ENCODE measurements at places on chromosomes 6 and 20.

DNA sequence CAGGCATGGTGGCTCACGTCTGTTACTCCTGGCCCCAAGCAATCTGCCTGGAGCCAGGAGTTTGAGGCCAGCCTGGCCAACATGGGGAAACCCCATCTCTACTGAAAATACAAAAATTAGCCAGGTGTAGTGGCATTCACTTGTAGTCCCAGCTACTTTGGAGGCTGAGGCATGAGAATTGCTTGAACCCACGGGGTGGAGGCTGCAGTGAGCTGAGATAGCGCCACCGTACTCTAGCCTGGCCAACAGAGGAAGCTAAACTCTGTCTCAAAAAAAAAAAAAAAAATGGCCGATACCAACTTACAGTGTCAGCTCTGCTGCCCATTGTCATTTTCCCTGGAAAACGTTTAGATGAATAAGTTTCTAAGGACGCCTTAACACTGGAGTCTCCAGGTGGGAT, 489.9 kb downstream of the TFAP2A start:
- DNase-seq = no peak
- no peaks in the 10 kb centered on the region for H3K27me3 ChIP-seq
- no peak overlapping the region for H3K4me3 ChIP-seq
- no peaks in the 10 kb centered on the region for H3K36me3 ChIP-seq

GRCh38 chr6:26235302-26235670, 129.7 kb upstream of the BTN3A2 start:
- H3K36me3 ChIP-seq = no peaks in the 10 kb centered on the region
- no peak for DNase-seq
- no peaks in the 10 kb centered on the region for H3K27me3 ChIP-seq
- peak overlapping the region; percentile 96 for H3K27ac ChIP-seq
- H3K4me3 ChIP-seq = peak overlapping the region; percentile 71

GRCh38 chr6:41818271-41819054, 31.0 kb downstream of the TOMM6 start:
- no peaks in the 10 kb centered on the region for H3K27me3 ChIP-seq
- no peaks in the 10 kb centered on the region for H3K4me1 ChIP-seq
- H3K27ac ChIP-seq = no peak overlapping the region
- no peaks in the 10 kb centered on the region for H3K36me3 ChIP-seq
- no peak for DNase-seq

GRCh38 chr6:135331002-135331401, 149.9 kb downstream of the MYB start:
- H3K27me3 ChIP-seq = no peaks in the 10 kb centered on the region
- H3K27ac ChIP-seq = no peak overlapping the region
- DNase-seq = no peak
- peaks cover 4% of the 10 kb centered on the region for H3K4me1 ChIP-seq
- H3K36me3 ChIP-seq = no peaks in the 10 kb centered on the region

DNA sequence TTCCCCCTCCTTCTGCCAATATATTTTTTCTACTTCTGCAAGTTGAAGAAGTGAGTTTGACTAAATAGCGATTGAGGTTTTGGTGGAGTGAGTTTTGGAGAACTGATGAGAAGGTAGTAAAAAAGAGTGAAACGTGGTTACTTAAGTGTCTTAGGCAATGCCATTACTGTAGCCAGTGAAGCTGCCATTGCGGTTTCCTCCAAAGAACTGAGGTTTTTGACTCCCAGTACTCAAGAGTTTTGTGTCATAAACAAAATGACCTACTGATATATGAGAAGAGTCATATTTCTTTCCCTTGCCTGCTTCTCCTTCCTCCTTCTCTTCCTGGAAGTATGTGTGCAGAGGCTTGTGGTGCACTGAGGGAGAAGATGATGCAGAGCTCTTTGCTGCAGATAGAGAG, 554.5 kb upstream of the MAP3K7 start:
- H3K36me3 ChIP-seq = no peaks in the 10 kb centered on the region
- no peak overlapping the region for H3K4me3 ChIP-seq
- DNase-seq = no peak
- no peak overlapping the region for H3K27ac ChIP-seq
- no peaks in the 10 kb centered on the region for H3K4me1 ChIP-seq

- H3K4me1 ChIP-seq = no peaks in the 10 kb centered on the region
- no peak overlapping the region for H3K4me3 ChIP-seq
- H3K27me3 ChIP-seq = peaks cover 37% of the 10 kb centered on the region
Measured at GRCh38 chr6:146028252-146028795, 538 bp upstream of the GRM1 start.

- no peaks in the 10 kb centered on the region for H3K36me3 ChIP-seq
- no peak overlapping the region for H3K27ac ChIP-seq
- no peak for DNase-seq
- H3K4me3 ChIP-seq = no peak overlapping the region
- no peaks in the 10 kb centered on the region for H3K27me3 ChIP-seq
- H3K4me1 ChIP-seq = peaks cover 3% of the 10 kb centered on the region
Measured at GRCh38 chr6:42349753-42350511, 101.8 kb downstream of the TRERF1 start.

DNA sequence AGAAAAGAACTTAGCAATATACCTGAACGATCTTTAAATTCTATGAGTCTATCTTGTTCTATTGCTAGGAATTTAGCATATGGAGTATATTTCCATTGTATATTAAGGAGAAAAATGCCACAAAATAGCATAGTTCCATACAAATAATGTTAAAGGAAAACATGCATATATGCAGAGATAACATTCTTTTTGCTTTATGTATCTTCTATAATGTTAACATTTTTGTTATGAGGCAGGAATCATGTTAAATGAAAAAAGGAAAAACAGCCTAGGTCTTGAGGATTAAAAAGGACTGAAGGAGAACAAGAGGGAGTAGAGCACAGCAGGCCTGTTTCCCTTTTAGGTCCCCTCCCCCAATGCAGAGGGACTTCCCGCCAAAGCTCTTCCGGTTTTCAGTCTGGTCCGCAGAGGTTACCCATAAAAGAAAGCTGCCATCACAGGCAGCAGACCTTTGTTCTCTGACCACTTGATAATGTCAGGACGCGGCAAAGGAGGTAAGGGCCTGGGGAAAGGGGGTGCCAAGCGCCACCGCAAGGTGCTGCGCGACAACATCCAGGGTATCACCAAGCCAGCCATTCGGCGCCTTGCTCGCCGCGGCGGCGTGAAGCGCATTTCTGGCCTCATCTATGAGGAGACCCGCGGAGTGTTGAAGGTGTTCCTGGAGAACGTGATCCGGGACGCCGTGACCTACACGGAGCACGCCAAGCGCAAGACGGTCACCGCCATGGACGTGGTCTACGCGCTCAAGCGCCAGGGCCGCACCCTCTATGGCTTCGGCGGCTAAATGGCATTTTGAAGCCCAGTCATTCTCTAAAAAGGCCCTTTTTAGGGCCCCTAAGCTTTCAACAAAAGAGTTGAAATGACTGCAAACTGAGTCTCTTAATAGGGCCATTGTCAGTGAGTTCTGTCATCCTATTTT, 108.4 kb upstream of the PRSS16 start:
- no peaks in the 10 kb centered on the region for H3K27me3 ChIP-seq
- H3K4me3 ChIP-seq = peak overlapping the region; percentile 53
- H3K27ac ChIP-seq = peak overlapping the region; percentile 95
- peaks cover 15% of the 10 kb centered on the region for H3K36me3 ChIP-seq

DNA sequence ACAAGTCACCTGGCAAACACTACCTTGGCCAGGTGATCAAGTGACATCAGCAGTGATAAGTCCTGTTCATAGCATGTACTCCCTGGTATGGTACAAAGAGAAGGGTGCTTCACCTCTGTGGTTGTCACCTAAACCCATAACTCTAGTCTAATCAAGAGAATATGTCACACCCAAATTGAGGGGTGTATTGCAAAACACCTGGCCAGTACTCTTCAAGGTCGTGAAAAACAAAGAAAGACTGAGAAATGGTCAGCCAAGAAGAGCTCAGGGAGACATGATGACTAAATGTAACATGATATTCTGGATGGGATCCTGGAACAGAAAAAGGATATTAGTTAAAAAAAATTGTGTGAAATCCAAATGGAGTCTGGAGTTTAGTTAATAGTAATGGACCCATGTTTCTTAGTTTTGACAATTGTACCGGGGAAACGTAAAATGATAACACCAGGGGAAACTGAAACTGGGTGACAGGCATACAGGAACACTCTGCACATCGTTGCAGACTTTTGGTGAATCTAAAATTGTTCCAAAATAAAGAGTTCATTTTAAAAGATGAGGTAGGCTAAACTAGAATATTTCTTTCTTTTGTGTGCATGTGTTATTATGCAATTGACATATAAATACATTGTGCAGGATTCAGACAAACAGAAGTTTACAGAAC, 262.0 kb downstream of the CDC5L start:
- H3K4me3 ChIP-seq = no peak overlapping the region
- no peaks in the 10 kb centered on the region for H3K4me1 ChIP-seq
- H3K27me3 ChIP-seq = no peaks in the 10 kb centered on the region
- DNase-seq = no peak
- H3K36me3 ChIP-seq = no peaks in the 10 kb centered on the region
- no peak overlapping the region for H3K27ac ChIP-seq

GRCh38 chr6:157954150-157955117, 27.2 kb upstream of the SYNJ2 start:
- H3K36me3 ChIP-seq = no peaks in the 10 kb centered on the region
- H3K27me3 ChIP-seq = no peaks in the 10 kb centered on the region
- no peak overlapping the region for H3K27ac ChIP-seq
- H3K4me1 ChIP-seq = no peaks in the 10 kb centered on the region
- no peak for DNase-seq
- no peak overlapping the region for H3K4me3 ChIP-seq

DNA sequence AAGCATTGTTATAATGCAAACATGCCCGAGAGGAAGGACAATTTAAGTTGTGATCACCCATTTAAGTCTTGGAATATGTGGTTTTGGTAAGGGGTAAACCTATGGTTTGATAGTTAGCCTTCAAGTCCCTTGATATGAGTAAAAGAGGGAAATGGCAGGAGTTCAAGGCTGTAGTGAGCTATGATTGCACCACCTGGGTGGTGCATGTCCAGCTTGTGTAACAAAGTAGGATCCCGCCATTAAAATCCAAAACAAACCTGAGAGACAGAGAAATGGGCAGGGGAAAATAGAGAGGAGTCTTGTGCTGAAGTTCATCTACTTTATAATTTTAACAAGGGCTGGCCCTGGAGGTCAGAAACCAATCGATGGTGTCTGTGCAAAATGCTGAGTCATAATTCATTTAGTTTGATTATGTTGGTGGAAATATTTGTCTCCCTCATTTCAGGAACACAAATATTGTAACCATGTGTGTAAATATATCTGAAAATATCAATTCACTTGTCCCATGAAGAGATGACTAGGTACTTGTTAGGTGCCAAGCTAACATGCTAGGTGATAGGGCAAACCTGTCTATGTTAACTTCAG, 23.2 kb upstream of the ARMH2 start:
- H3K27ac ChIP-seq = no peak overlapping the region
- peaks cover 11% of the 10 kb centered on the region for H3K4me1 ChIP-seq
- no peak overlapping the region for H3K4me3 ChIP-seq
- H3K27me3 ChIP-seq = no peaks in the 10 kb centered on the region

DNA sequence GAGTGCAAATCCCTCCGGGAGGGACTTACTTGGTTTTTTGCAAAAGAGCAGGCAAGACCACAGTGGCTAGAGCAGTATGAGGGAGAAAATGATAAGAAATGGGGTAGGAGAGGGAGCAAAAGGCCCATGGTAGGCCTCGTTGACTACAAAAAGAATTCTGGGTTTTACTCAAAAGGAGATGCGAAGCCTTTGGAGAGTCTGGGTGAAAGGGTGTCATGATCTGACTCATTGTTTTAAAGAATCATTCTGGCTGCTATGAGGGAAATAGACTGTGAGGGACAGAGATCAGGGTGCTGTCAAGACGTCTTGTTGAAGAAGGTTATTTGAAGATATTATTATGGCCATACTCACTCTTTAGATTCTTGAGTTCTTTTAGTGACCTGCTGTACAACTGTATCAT, 13.0 kb downstream of the TBC1D32 start:
- no peak for DNase-seq
- no peaks in the 10 kb centered on the region for H3K27me3 ChIP-seq
- H3K4me3 ChIP-seq = no peak overlapping the region
- no peak overlapping the region for H3K27ac ChIP-seq
- no peaks in the 10 kb centered on the region for H3K4me1 ChIP-seq
- H3K36me3 ChIP-seq = peaks cover 11% of the 10 kb centered on the region

GRCh38 chr6:133953634-133954415, 801 bp downstream of the TBPL1 start:
- peaks cover 61% of the 10 kb centered on the region for H3K4me1 ChIP-seq
- no peaks in the 10 kb centered on the region for H3K36me3 ChIP-seq
- H3K4me3 ChIP-seq = peak overlapping the region; percentile 89
- no peak for DNase-seq
- no peaks in the 10 kb centered on the region for H3K27me3 ChIP-seq

- H3K4me1 ChIP-seq = peaks cover 38% of the 10 kb centered on the region
- H3K27ac ChIP-seq = peak overlapping the region; percentile 70
Measured at GRCh38 chr6:105791583-105792318, 294.4 kb upstream of the PRDM1 start.

GRCh38 chr6:108168090-108168463, 2.3 kb downstream of the NR2E1 start:
- no peak for DNase-seq
- peak overlapping the region; percentile 35 for H3K4me3 ChIP-seq
- no peaks in the 10 kb centered on the region for H3K36me3 ChIP-seq
- H3K4me1 ChIP-seq = peaks cover 71% of the 10 kb centered on the region
- H3K27ac ChIP-seq = no peak overlapping the region

- H3K4me3 ChIP-seq = no peak overlapping the region
- H3K27me3 ChIP-seq = no peaks in the 10 kb centered on the region
- H3K36me3 ChIP-seq = peaks cover 26% of the 10 kb centered on the region
- H3K4me1 ChIP-seq = peaks cover 11% of the 10 kb centered on the region
- no peak for DNase-seq
Measured at GRCh38 chr6:36076178-36077063, 48.8 kb downstream of the MAPK14 start.

DNA sequence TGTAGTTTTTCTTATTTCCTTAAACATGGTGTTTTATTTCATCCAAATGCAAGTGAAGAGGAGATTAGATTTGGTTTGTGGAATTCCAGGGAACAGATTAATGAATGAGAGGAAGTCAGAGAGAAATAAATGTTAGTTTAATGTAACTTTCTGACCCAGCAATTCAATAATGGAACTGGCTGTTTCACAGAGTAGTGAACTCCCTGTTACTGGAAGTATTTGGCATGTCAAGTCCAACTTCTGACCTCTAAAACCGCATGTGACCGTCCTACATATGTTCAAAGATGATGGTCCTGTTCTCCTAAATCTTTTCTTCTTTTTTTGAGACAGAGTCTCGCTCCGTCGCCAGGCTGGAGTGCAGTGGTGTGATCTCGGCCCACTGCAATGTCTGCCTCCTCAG, 18.7 kb downstream of the PROCR start:
- H3K27me3 ChIP-seq = no peaks in the 10 kb centered on the region
- no peaks in the 10 kb centered on the region for H3K36me3 ChIP-seq
- H3K27ac ChIP-seq = no peak overlapping the region
- no peak for DNase-seq
- no peak overlapping the region for H3K4me3 ChIP-seq
